ENCODE measurements at places on chromosomes 1 and 21.

DNA sequence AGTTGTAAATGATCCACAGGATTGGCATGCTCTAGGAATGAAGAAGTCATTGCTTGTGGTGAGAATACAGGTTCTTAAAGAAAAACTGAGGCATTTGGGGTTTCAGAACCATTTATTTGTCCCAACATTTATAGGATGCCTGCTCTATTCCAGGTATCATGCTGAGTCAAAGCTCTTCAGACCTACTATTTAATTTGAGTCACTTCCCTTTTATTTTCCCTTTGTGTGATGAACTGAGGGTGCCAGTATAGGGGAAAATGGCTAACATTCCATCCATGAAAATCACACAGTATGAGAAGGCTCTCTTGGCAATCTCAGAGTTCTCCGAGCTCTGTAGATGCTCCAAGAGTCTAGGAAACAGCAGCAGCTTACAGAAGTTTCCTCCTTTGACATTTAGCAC is 110.4 kb downstream of the RNF220 start:
- no peaks in the 10 kb centered on the region for H3K4me1 ChIP-seq
- peaks cover 16% of the 10 kb centered on the region for H3K27me3 ChIP-seq
- no peak overlapping the region for H3K4me3 ChIP-seq
- no peak overlapping the region for H3K27ac ChIP-seq
- H3K36me3 ChIP-seq, result no peaks in the 10 kb centered on the region
- no peak for DNase-seq

- peak; percentile 77 for DNase-seq
- peak overlapping the region; percentile 69 for H3K27ac ChIP-seq
- peaks cover 16% of the 10 kb centered on the region for H3K4me1 ChIP-seq
Measured at GRCh38 chr1:181112071-181112929, 23.8 kb downstream of the IER5 start.

- H3K36me3 ChIP-seq, result no peaks in the 10 kb centered on the region
- H3K27me3 ChIP-seq, result no peaks in the 10 kb centered on the region
- H3K27ac ChIP-seq, result no peak overlapping the region
- H3K4me1 ChIP-seq, result peaks cover 7% of the 10 kb centered on the region
- H3K4me3 ChIP-seq, result no peak overlapping the region
Measured at GRCh38 chr1:185788386-185788785, 54.2 kb downstream of the HMCN1 start.

- no peaks in the 10 kb centered on the region for H3K4me1 ChIP-seq
- H3K4me3 ChIP-seq, result no peak overlapping the region
- H3K36me3 ChIP-seq, result no peaks in the 10 kb centered on the region
- H3K27me3 ChIP-seq, result no peaks in the 10 kb centered on the region
Measured at GRCh38 chr1:85596531-85596930, 16.0 kb downstream of the CCN1 start.

- H3K36me3 ChIP-seq, result no peaks in the 10 kb centered on the region
- peaks cover 21% of the 10 kb centered on the region for H3K4me1 ChIP-seq
- no peak overlapping the region for H3K27ac ChIP-seq
- H3K27me3 ChIP-seq, result peaks cover 13% of the 10 kb centered on the region
- DNase-seq, result peak; percentile 60
- no peak overlapping the region for H3K4me3 ChIP-seq
Measured at GRCh38 chr1:41492341-41492848, 7.9 kb upstream of the EDN2 start.

GRCh38 chr1:81174052-81174451 is 626.7 kb upstream of the ADGRL2 start:
- DNase-seq, result no peak
- H3K4me3 ChIP-seq, result no peak overlapping the region
- H3K4me1 ChIP-seq, result no peaks in the 10 kb centered on the region
- H3K27me3 ChIP-seq, result no peaks in the 10 kb centered on the region

- peaks cover 14% of the 10 kb centered on the region for H3K36me3 ChIP-seq
- peaks cover 22% of the 10 kb centered on the region for H3K4me1 ChIP-seq
Measured at GRCh38 chr1:228488818-228489674, 1.9 kb downstream of the RNF187 start.
